ENCODE measurements at places on chromosomes 7 and 10.

DNA sequence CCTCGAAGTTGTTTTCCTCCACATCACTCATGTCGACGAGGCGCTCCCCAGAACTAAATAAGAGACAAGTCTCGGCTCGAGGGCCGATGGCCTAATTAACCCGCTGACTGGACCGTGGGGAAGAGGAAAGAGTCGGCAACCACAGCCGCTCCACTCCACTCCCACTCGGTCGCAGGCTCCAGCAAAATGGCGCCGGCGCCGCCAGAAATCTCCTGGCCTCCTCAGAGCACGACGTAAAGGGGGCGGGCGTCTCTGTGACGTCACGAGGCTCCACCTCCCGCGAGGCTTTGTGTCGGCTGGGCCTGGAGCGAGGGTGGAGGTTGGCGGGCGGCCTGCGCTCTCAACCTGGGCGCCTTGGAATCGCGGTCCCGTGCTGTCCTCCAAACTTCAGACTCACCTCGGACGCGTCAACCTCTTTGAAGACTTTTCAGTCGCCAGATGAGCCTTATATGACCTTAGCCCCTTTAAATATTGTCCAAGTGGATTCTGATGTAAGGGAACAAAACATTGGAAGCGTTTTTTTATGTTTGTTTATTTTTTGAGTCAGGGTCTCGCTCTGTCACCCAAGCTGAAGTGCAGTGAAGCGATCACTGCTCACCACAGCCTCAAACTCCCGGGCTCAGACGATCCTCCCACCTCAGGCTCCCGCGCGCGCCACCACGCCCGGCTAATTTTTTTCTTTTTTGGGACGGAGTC, at the start of gene TRA2A:
TSS of gene TRA2A (minus strand) at position 188 of the 696 bp plus-strand sequence. CDS start at position 31, 157 bp downstream.
- DNase-seq, result peak; percentile 97

- no peak for DNase-seq
These were observed 162.2 kb downstream of the RAPGEF5 start for GRCh38 chr7:22194658-22195273.

DNA sequence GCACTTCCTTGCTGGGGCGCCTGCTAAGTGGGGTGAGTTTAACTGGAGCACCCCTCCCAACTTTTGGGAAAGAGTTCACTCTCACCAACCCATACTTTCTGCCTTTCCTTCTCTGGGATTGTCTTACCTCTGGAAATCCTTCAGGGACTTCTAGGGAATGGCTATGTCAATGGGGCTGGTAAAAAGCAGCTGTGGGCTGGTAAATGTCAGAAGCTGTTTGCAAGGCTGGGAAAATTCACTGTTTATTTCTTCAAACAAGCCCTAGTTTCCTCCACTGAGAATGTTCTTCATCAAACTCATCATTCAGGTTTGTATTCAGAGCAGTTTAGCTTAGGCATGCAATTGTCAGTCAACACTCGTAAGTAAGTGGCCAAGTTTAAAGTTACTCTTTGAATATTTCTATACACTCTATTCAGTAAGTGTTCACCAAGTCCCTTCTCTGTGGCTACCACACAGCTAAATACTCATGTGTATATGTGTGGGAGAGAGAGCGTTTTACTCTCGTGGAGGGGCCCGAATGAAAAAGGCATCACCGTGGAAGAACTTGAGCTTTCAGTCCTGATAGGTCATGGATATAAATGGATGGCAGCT, 654.8 kb downstream of the LRMDA start:
- DNase-seq, result no peak

DNA sequence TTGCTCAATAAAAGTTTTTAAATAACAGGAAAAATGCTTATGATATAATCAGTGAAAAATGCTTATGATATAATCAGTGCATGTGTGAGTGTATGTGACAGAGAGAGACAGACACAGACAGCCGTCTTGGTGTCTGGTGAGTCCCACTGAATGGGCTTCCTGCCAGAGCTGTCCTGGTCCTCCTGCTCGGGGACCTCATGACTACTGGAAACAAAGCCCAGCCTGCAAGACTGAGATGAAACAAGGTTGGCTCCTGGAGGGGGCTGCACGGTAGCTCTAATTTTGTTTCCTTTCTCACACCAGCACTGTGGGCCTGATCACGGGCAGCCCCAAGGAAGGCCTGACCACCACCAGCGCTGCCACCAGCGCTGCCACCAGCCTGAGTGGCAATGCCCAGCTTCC, 57.3 kb downstream of the NRP1 start:
- peak; percentile 71 for DNase-seq

- DNase-seq, result no peak
These were observed 133.0 kb upstream of the AUTS2 start for GRCh38 chr7:69465262-69465661.

- DNase-seq, result no peak
These were observed 31.7 kb downstream of the ZNF775 start for GRCh38 chr7:150410680-150411346.

DNA sequence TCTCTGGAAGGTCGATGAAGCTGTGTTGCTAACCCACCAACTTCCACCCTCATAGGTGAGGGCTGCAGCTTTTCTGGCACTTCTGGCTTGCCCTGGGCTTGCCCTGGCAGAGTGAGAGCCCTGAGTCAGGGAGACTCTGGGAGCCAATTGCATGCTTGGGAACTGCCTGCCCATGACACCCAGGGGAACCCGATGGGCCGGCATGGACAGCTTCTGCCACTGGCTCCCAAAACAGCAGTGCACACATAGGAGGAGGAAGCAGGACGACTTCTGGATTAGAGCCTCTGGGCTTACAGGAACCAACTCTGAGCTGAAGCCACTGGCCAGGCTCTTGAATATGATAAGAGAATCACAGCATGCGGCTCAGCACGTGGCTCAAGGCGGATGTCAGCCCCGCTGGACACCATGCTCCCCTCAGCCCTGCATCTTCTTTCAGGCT, 135.2 kb upstream of the UNC5B start:
- no peak for DNase-seq

- peak; percentile 30 for DNase-seq
These were observed 121.6 kb upstream of the KLF6 start for GRCh38 chr10:3906511-3907111.

- no peak for DNase-seq
These were observed 64.0 kb downstream of the CCDC3 start for GRCh38 chr10:12937527-12937926.

DNA sequence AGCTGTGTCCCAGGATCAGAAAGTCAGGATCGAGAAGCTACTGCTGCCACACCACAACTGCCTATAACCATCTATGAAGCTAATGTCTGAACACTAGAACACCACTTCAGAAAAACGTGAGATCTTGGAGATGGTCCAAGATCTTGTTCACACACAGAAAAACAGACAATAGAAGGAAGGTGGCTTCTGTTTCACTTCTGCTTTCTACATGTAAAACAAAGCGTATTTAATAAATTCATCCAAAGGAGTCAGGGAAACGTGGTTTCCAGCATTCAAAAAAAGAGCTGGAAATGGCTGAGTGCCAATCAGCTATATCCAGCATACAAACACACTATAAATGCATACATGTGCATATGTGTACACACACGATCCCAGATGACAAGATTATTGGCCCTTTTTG, 70.2 kb upstream of the CCDC71L start:
- no peak for DNase-seq

- no peak for DNase-seq
These were observed 620.6 kb downstream of the SUGCT start for GRCh38 chr7:40755438-40755837.

DNA sequence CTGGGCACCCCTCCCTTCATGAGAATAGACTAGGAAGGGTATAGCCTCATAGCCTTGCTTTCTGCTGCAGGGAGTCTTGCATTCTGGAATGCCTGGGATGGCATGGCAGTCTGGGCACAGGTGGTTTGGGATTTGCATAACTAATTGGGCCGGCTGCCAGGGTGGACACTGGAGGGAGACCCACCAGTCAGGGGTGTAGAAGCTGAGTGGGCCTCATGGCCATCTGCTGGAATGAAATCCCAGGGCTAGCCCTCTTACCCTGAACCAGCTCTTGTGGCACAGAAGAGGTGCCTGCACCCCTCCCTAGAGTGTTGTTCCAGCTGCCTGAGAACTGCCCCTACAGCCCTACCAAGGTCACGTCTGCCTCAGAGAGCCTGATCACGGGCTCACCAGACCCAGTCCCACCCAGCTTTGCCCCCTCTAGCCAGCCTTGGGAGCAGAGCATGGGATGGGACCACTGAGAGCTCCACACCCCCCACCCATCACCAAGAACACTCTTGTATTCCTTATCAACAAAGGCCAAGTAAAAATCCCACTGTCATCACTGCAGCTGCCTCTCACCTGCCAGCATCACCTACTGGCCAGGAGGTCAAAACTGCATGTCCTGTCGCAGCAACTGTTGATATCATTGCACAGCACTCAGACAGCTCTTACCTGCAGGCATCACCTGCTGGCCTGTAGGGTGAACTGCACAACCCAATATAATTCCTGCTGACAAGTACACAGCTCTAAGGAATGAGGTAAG, 148.9 kb downstream of the ZEB1 start:
- peak; percentile 13 for DNase-seq

- DNase-seq, result no peak
These were observed 12.6 kb downstream of the NEURL1 start for GRCh38 chr10:103506061-103506460.

- DNase-seq, result no peak
These were observed 47.9 kb downstream of the FHIP2A start for GRCh38 chr10:114869520-114869892.

DNA sequence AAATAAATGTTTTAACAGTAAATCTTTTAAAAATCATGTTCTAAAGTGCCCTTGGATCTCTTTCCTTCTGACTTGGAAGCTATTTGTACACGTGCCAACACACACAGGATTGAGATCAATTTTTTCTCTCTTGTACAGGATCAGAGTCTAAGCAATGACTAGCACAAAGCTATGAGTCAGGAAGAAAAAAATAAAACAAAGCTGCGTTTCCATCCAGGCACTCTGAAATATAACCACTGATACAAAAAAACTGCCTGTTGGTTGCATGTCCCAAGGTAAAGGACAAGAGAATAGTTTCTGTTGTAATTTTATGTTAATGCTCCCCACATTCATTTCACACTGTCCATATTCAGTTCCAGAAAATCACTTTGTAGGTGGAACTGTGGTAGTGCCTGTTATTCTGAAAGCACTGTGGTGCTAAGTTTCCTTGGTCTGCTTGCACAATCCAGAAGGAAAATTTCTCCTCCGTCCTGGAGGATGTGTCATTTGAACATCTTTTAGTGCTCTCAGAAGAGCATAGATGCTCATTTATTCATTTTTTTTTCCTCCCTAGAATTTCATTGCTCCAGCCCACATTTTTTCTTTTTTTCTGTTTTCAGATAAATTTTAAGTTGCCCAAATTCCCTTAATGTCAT, 113.4 kb downstream of the PLXDC2 start:
- no peak for DNase-seq

GRCh38 chr7:157625973-157626742, 289.4 kb downstream of the DNAJB6 start:
- no peak for DNase-seq

DNA sequence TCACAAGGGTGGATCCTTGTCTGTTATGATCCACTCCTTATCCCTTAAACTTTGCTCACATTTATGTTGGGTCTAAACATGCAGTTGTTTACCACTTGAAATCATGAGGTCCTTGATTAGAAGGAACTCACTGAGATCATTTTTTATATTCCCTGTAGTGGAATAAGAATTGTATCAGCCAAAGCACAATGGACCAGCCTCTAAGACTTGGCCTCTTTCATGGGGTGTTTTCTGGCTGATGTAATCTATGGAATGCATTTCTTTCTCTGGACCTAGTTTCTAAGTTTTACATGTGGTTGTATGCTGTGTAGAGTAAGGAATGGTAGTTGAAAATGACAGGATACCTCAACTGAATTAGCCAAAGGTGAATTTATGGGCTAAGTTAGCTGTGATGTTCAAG, 376.6 kb downstream of the SORCS3 start:
- DNase-seq, result no peak

DNA sequence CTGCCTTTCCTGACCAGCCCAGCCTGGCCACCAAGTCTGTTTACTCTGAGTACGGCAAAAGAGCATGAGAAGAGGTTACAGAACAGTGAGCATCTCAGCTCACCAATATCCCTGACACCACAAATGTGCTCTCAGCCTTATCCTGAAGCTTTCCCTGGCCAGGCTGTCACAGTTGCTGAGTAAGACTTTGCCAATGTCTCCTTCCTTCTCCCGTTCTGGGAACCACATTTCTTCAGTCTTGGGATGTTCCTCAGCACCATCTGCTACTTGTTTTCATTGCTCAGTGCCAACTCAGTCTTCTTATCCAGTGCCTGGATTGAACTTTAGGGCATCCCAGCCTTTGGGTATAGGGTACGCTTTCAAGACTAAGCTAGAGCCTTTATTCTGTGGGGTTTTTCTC, 7.1 kb upstream of the KCNIP2 start:
- DNase-seq, result no peak

- DNase-seq, result peak; percentile 56
These were observed 35.6 kb downstream of the PLAC9 start for GRCh38 chr10:80168162-80168511.

GRCh38 chr7:107779647-107780099, 23.4 kb downstream of the SLC26A3 start:
- no peak for DNase-seq

GRCh38 chr10:26803849-26804248, 56.9 kb downstream of the ABI1 start:
- DNase-seq, result no peak

DNA sequence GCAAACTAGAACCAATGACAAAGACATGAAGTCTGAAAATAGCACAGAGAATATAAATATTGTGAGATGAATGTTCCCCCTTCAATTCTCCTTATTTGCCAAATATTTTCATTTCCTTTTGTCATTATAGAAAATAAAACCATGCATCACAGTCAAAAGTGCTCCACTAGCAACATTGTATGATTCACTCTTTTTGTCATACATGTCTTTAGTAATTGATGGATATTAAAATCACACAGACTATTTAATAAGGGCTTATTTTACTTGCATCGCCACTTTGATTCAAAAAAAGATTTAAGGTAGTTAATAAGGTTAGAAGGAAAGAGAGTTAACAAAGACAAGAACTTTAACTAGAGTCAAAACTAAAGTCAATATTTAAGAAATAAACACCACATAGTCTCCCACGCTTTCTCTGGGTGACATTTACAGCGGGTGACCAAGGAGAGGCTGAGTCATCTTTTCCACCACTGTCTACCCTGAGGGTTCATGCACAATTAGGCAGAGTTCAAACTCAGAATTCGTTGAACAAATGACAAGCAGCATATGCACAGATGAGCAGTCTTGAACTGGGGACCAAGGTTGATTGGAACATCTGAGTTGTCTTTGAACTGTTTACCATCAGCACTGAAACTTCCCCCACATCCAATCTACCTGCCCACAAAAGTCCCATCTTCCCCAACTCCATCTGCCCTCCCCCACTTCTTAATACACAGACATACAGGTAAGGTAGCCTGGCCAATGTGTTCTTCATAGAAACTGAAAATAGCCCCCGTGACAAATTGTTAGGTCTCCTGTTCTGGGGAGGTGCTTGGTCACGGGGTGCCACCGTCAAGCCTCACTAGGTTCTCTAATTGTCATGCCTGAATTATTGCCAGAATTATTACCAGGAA, 42.5 kb downstream of the C7orf25 start:
- DNase-seq, result no peak

DNA sequence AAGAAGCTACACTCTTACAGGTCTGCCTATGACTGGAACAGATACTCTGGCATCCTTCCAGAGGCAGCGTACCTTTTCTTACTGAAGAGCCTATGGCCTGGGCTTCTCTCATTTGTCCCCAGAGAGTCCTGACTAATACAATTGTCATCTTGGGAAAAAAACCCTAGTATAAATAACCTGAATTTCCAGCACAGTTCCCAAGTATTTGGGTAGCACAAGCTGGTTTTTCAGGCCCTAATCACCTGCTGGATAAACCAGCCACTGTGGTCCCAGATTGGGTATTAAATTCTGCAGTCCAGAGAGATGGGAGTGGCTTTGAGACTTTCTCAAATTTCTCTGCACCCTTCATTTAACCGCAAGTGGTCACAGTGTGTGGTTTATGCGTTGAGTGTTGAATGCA, 186.8 kb upstream of the NEBL start:
- DNase-seq, result no peak

Data from psoas muscle (tissue), 8 donors.